ENCODE measurements at places on chromosomes 6 and 20.

DNA sequence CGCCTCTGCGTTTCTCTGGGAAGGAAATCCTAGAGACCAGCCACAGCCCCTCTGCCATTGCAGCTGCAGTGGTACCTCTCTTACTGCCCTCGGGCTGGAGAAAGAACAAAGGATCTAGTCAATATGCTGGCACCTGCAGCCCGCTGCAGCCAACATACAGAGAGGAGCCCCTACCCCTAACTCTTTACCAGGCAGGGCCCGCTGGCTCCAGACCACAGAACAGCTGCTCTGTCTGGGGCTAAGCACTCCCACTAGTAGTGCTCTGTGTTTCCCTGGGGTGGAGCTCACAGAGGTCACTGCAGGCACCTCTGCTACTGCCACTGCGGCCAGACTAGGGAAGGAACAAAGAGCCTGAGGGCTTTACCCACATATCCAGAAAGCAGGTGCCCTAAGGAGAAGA is 93.8 kb upstream of the IMPG1 start:
- DNase-seq, result no peak

DNA sequence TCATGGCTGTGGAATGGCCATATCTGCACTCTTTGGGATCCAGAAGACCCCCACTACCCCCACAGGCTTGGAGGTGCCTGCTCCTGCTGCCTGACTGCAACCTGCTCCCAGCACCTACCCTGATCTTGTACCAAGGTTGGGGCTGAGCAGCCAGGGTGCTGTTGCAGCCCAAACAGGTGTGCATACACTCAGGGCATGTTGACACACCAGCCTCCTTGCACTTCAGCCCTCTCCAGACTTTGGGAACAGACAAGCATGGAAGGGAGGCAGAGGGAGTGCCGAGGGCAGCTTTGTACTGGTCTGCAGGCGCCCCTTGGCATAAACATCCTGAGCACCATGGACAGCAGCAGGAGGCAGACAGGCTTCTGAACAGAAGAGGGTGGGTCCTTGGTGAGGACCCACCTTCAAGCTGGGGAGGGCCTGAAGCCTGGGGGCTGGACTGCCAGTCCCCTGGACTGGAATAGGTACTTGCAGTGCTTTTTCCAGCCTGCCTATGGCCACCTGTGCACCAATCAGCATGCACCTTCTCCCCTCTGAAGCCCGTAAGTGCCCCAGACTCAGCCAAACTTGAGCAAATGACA is 1675.8 kb downstream of the HACE1 start:
- no peak for DNase-seq

DNA sequence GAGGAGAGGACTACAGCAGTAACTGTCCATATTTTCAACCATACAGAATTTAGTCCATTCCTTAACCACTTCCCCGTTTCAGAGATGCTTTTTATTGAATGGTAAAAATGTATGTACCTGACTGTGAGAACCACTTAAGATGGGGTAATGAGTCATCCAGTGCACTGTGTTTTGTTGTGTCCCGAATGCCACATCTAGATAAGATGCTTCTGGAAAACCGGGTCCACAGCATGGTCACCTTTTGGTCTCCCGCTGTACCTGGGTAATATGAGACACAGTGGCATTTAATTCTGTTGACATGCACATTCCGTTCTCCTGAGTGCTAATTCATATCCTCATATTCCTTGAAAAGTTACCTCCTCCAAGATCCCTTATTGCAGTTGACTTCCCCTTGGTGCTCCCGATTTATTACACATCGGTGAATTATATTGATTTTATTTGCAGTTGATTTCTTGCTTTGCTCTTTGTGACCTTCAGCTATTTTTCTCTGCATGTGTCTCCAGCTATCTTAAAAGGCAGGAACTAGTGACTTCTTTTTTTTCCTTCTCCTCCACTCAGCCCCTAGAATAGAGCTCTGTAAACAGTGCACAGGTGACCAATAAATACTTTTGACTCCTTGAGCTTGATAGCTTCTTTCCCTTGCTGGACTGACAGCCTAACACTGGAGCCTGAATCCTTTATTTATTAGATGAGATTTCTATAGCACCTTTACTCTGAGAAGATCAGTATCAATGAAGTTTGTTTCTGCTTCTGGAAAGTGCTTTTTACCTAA is 314.6 kb downstream of the ZFAND3 start:
- no peak for DNase-seq

- DNase-seq, result no peak
Observed at GRCh38 chr6:143734641-143735063, 56.9 kb downstream of the PHACTR2 start.

- DNase-seq, result peak; percentile 46
Observed at GRCh38 chr6:89413006-89413400, 930 bp upstream of the RRAGD start.

- no peak for DNase-seq
Observed at GRCh38 chr6:75505424-75505823, 11.8 kb upstream of the FILIP1 start.
